ENCODE measurements at places on chromosomes 6 and 20. TPM values are rescaled to one million over a fixed set of nuclear protein-coding genes. Genes with fewer than 3 reads are reported as not detected.

GRCh38 chr6:498795-499231 is 107.3 kb downstream of the IRF4 start:
- H3K27ac ChIP-seq = no peak overlapping the region
- no peak overlapping the region for H3K4me3 ChIP-seq
- no peaks in the 10 kb centered on the region for H3K27me3 ChIP-seq
- DNase-seq = no peak

SLC22A7 gene
- not detected for total RNA-seq

DNA sequence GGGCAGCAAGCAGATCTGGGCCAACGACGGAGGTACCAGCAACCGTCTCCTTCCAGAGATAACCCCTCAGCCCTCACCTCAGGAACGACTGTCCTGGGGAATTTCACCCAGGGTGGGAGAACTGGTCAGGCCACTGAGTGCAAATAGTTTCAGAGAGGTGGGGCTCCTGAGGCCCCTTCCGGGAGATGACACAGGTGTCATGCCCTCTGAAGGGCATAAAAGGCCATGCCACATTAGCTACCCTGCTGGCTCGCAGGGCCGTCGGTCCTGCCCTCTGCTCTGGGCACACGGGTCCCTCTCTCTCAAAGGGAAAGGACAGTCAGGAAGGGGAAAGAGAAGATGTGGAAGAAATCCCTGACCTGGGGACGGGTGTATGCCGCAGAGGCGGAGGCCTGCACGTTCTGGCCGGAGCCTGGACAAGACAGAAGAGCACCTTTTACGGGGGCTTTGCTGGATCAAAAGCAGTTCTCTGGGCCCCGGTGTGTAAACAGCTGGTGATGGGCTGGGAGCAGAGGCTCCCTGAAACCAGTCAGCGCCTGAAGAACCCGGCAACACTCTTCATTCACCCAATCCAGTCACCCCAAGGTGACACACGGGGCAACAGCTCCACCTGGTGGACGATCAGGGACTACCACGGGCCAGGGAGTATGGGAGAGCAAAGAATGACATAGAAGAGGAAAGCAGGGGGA is 6.4 kb upstream of the TAF8 start:
- peak; percentile 67 for DNase-seq
- no peaks in the 10 kb centered on the region for H3K27me3 ChIP-seq
- peaks cover 12% of the 10 kb centered on the region for H3K36me3 ChIP-seq
- peak overlapping the region; percentile 91 for H3K27ac ChIP-seq
- H3K4me3 ChIP-seq = peak overlapping the region; percentile 19

MAFB gene
- 41.4 TPM for total RNA-seq

PLCB4 gene
- total RNA-seq = 8.4 TPM

- no peak overlapping the region for H3K4me3 ChIP-seq
- no peaks in the 10 kb centered on the region for H3K27me3 ChIP-seq
- no peaks in the 10 kb centered on the region for H3K36me3 ChIP-seq
- no peak for DNase-seq
- peak overlapping the region; percentile 89 for H3K27ac ChIP-seq
- H3K4me1 ChIP-seq = peaks cover 46% of the 10 kb centered on the region
These were observed 72.3 kb downstream of the ZHX3 start for GRCh38 chr20:41245086-41245707.

SOX18 gene
- 70.9 TPM for total RNA-seq

ZSCAN23 gene
- 6.3 TPM for total RNA-seq

GRCh38 chr6:111610548-111611172 is 5.0 kb upstream of the TRAF3IP2 start:
- DNase-seq = no peak
- H3K27me3 ChIP-seq = no peaks in the 10 kb centered on the region
- H3K27ac ChIP-seq = no peak overlapping the region
- H3K4me3 ChIP-seq = no peak overlapping the region
- H3K36me3 ChIP-seq = no peaks in the 10 kb centered on the region

DNA sequence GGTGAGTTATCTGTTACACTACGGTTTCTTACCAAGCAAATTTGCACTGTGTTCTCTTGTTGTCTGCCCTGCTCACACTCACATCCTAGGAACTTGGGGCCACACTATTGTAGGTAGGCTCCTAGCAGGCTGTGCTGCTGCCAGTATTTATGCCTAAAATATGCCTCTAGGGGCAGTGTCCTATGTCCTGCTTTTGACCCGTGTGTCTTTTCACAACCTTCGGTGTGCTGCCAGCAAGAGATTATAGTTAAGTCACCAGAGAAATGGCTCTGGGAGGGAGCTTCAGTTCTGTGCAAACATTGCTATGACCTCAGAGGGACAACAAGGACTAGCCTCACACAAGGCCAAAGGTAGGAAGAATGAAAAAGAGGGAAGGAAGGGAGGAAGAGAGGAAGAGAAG is 8.9 kb upstream of the TAAR5 start:
- no peak for DNase-seq
- H3K4me1 ChIP-seq = no peaks in the 10 kb centered on the region
- no peak overlapping the region for H3K4me3 ChIP-seq
- no peaks in the 10 kb centered on the region for H3K36me3 ChIP-seq
- H3K27me3 ChIP-seq = no peaks in the 10 kb centered on the region
- no peak overlapping the region for H3K27ac ChIP-seq

BPIFB6 gene
- total RNA-seq = not detected

- no peak overlapping the region for H3K4me3 ChIP-seq
- peak; percentile 47 for DNase-seq
- no peaks in the 10 kb centered on the region for H3K36me3 ChIP-seq
- H3K4me1 ChIP-seq = peaks cover 72% of the 10 kb centered on the region
- no peak overlapping the region for H3K27ac ChIP-seq
These were observed 33.4 kb downstream of the PREX1 start for GRCh38 chr20:48794360-48794759.

DNA sequence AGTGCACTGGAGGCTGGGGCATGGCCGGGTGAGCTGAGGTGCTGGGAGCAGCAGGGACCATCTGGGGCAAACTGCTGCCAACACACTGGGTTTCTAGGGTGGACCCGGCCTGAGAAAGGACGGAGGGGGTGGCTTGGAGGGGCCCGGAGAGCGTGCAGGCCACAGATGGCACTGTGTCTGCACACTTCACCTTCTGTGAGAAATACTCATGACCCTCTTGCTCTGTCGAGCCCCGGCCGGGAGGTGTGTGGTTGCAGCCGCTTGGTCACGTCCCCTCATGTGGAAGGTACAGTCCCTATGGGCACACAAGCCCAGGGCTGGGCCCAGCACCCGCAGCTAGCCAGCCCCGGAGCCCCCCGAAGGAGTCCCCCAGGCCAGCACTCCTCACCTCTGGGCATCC is 59.7 kb downstream of the RBM38 start:
- no peak overlapping the region for H3K4me3 ChIP-seq
- H3K27me3 ChIP-seq = no peaks in the 10 kb centered on the region
- peak overlapping the region; percentile 37 for H3K27ac ChIP-seq
- DNase-seq = no peak

DNA sequence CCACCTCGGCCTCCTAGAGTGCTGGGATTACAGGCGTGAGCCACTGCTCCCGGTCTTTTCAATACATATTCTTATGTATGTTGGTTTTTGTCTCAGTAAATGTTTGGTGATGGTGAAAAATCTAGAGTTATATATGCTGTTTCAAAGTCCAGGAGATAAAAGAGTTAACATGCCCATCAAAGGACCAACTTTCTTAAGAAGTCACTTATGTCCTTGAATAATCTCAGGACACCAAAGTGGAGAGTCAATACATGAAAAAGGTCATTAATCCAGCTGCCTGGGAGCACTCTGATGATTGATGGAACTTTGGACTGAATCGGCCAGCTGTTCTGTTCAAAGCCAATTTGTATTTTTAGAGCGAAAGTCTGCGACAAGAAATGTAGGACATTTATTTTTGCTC is 59.8 kb upstream of the HDAC2 start:
- H3K27ac ChIP-seq = no peak overlapping the region
- no peak for DNase-seq
- no peaks in the 10 kb centered on the region for H3K27me3 ChIP-seq
- no peaks in the 10 kb centered on the region for H3K4me1 ChIP-seq
- H3K4me3 ChIP-seq = no peak overlapping the region

- H3K27me3 ChIP-seq = no peaks in the 10 kb centered on the region
- H3K27ac ChIP-seq = no peak overlapping the region
- H3K4me3 ChIP-seq = no peak overlapping the region
- no peak for DNase-seq
These were observed 38.3 kb upstream of the SAMHD1 start for GRCh38 chr20:36989797-36990196.

DNA sequence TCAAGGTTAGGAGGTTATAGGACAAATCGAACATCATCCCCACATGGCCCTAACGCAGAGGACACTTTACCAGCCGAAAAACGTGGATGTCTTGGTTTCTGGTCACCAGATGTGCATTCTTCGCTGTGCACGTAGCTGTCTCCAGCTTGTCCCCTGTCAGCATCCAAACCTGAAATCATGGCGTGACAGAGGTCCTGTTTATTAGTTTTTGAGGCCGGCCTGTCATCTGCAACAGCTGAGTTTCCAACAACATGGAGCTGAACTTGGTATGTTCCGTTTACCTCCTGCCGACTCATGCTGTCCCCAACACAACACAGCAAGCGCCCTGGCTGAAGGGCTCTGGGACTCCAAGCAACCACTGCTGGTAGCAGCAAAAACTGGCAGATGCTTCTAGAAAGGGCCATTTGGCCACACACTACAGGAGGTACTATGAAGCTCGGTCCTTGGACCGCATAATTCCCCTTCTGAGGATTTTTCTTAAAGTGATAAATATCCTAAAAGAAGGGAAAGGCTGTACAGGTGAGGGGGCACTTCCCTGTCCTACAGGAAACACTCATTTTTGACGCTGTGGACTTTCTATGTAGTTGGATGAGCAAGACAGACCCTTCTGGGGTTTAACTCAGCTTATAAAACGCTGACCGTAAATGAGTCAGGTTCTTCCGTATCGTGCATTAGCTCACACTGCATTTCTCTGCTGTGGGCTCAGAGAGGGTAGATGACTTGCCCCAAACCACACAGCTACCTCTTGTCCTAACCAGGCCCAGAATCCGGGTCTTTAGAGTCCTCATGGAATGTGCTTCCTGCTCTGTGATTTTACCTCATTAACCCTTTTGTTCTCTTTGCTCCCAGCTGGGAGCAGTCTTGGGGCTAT is 79.7 kb upstream of the NFATC2 start:
- H3K27ac ChIP-seq = no peak overlapping the region
- H3K4me1 ChIP-seq = no peaks in the 10 kb centered on the region
- H3K36me3 ChIP-seq = no peaks in the 10 kb centered on the region
- DNase-seq = no peak
- H3K27me3 ChIP-seq = no peaks in the 10 kb centered on the region

BEND6 gene
- total RNA-seq = 0.30 TPM

TREM1 gene
- 114 TPM for total RNA-seq

DNA sequence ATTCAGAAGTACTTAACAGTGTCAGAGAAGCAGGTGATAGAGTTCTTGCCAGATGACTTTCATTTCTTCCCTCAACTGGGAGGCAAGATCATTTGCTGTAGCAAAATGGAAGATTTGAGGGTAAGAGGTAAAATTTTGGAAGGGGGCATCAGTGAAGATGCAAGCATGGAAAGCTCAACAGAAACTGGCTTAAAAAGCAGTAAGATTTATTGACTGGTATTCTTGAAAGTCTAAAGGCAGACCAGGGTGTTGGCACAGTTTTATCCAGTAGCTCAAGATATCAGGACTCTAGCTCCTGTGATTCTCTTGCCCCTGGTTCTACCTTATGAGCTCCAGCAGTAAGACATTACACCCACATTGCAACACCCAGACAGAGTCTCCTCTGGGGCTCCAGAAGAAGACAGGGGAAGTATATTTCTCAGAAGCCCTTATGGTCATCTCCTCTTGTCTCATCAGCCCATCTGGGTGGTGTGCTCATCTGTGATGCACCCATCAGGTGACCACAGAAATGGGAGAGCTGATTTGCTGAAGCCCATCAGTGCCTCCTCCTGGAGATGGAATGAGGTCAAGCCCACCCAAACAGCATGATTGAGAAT is 16.0 kb upstream of the MOCS1 start:
- DNase-seq = no peak
- H3K27me3 ChIP-seq = no peaks in the 10 kb centered on the region
- H3K4me1 ChIP-seq = no peaks in the 10 kb centered on the region
- H3K36me3 ChIP-seq = no peaks in the 10 kb centered on the region

GRCh38 chr6:44676246-44676790 is 288.8 kb downstream of the CDC5L start:
- H3K4me3 ChIP-seq = no peak overlapping the region
- H3K27me3 ChIP-seq = no peaks in the 10 kb centered on the region
- DNase-seq = no peak
- no peaks in the 10 kb centered on the region for H3K4me1 ChIP-seq

DNA sequence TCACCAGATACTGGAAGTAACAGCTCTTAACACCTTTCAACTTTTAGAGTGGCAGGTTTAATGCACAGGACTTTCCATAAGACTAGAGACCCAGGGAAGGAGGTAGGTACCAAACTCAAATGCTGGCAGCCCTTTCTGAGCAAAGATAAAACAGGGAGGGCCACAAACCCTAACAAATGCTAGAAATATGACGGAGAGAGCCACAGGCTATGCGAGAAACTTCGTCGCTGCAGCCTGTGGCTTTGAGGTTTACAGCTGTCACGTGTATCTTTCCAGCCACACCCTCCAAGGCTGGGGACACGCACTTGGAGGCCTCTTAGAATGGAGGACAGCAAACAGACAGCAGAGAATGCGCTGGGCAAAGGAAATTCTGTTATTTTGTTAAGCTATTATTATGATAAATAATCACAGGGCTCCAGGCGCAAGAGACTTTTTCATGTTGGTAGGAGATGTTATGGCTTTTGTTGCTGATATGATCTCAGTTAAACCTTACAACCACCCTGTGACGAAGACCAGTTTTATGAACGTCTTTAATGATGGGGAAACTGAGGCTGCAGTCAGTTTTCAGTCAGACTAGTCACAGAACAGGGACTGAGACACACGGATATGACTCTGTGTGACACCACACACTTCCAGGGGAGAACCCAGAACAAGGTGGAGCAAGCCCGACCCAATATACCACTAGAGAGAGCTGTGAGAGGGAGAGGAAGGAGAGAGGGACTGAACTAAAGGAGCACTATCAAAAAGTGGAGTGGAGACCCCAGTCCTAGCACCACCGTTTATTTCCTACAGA is 2.0 kb downstream of the TRAM2 start:
- no peaks in the 10 kb centered on the region for H3K36me3 ChIP-seq
- no peaks in the 10 kb centered on the region for H3K27me3 ChIP-seq
- peaks cover 60% of the 10 kb centered on the region for H3K4me1 ChIP-seq
- DNase-seq = peak; percentile 65

DNA sequence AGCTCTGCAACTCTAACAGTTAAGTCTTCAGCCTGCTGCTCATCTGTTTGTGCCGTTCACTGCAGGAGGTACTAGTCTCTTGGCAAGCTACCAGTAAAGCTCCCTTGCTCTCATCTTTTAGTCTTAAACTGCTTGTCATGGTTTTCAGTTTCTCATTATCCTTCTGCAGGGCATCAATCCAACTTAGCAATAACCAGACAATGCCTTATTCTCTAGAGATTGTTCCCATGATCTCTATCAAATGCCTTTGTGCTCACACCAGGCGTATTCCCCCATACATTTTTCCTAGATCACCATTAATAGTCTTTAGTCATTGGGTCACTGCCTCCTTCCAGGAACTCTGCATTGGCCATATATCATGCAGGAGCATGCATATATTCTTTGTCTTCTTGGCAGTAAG is 171.3 kb downstream of the GRM1 start:
- no peaks in the 10 kb centered on the region for H3K27me3 ChIP-seq
- no peaks in the 10 kb centered on the region for H3K4me1 ChIP-seq
- H3K36me3 ChIP-seq = no peaks in the 10 kb centered on the region
- no peak overlapping the region for H3K4me3 ChIP-seq
- H3K27ac ChIP-seq = no peak overlapping the region
